Inflammatory macrophage (primary cell): ENCODE measurements at places on chromosomes 1 and 21.

- peak; percentile 66 for DNase-seq
Measured at GRCh38 chr1:58620926-58621325, 43.9 kb upstream of the TACSTD2 start.

- DNase-seq: no peak
Measured at GRCh38 chr1:233946724-233947123, 42.2 kb downstream of the SLC35F3 start.

- no peak for DNase-seq
Measured at GRCh38 chr1:71240656-71241055, 159.8 kb upstream of the ZRANB2 start.

GRCh38 chr1:47507144-47507543, 69.3 kb downstream of the FOXD2 start:
- peak; percentile 8 for DNase-seq

GRCh38 chr21:42570362-42570761, 56.7 kb downstream of the SLC37A1 start:
- peak; percentile 3 for DNase-seq
